HFF-Myc (cell line): ENCODE measurements at places on chromosomes 7 and 10.

DNA sequence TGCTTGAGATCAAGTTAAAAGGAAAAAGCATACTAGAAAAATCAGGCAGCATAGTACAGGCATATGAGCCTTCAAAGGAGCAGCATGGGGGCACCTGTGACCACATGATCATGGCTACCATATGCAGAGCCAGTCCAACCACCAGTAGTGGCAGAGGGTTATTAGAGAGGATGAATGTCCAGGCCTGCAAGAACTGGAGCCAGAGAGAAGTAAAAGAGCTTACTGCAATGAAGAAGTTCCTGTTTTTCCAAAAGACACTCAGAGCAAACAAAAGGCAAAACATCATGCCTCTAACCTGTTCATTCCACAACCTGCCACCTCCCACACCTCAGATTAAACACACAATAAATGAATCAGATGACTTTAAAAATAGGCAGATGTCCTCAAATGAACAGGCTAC is 99.6 kb upstream of the NAMPT start:
- DNase-seq, result no peak

- no peak for DNase-seq
Observed at GRCh38 chr7:99407872-99408378, 472 bp downstream of the PDAP1 start.

DNA sequence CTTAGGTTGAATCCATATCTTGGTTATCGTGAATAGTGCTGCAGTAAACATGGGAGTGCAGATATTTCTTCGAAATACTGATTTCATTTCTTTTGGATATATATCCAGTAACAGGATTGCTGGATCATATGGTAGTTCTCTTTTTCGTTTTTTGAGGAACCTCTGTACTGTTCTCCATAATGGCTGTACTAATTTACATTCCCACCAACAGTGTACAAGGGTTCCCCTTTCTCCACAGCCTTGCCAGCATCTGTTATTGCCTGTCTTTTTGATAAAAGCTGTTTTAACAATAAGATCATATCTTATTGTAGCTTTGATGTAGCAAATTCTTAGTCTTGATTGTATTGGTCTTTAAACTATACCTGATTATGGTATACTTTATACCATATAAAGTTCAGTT is 45.3 kb downstream of the ZNRF2 start:
- no peak for DNase-seq

DNA sequence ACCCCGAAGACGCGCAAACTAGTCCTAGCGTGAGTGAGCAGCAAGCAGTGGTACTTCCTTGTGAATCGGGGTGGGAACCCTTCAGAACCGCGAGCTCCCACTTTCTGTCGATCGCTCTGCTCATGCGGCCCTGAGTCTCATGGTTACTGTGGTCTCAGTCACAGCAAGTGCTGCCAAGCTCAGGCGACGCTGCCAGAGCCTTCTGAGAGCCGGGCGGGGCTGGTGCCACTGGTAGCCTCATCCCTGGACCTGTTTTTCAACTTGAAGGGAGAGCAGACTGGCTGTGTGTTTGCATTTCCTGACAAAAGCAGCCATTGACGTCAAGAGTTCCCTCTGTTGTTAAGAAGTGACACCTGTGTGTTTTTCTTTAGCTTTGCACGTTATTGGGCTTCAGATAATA is 32.9 kb upstream of the BHLHA15 start:
- no peak for DNase-seq

DNA sequence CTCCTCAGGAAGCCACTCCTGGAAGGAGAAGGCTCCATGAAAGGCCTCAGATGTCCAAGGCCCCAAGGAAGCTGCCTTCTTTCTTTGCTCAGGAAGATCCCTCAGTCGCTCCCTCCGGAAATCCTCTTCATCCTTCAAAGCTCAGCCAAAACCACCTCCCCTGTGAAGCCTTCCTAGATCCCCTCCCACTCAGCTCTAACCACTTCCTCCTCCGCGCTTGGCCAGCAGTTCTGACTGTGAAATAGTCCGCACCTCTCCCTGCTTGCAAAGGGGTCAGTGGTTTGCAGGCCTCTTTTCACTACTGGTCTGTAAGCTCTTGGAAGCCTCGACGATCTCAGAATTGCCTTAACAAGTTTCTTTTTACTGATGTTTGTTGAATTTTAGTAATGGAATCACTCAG is 23.9 kb downstream of the PYROXD2 start:
- no peak for DNase-seq

- no peak for DNase-seq
Observed at GRCh38 chr7:134829380-134829986, 50.0 kb downstream of the CALD1 start.

DNA sequence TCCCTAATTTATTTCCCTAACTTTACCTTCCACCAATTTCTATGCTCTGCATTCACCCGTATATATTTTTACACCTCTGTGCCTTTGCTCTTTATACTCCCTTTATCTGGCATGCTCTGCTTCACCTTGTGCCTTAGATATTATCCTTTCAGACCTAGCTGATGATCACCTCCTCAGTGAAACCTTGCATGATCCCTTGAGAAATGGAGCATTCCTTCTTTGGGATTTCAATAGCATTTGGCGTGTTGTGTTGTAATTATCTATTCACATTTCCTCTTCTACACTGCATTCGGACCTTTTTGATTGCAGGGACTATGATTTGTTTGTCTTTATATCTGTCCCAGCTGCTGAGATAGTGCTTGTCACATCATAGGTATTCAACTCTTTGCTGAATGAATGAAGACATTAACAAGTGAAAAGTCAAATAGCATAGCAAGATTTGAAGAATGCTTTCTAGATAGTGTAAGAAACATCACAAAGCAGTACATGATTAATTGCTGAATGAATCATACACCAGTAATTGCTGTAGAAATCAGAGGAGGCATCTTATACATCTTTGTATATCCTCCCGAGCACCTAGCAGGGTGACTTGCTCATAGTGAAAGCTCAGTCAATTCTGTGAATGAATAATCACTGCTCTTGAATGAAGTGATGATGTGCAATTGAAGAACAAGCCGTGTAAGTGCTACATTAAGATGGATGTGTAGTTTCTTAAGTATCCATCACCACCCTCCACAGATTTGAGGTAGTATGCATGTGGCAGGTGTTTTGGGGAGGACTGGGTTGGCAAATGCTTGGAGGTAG is 2.0 kb upstream of the TM9SF3 start:
- DNase-seq, result no peak

GRCh38 chr10:29688230-29688661 is 53.5 kb upstream of the SVIL start:
- DNase-seq, result no peak

- DNase-seq, result no peak
Observed at GRCh38 chr10:10500937-10501336, 516.7 kb upstream of the CELF2 start.

- DNase-seq, result no peak
Observed at GRCh38 chr10:110335314-110336064, 30.8 kb upstream of the SMNDC1 start.

DNA sequence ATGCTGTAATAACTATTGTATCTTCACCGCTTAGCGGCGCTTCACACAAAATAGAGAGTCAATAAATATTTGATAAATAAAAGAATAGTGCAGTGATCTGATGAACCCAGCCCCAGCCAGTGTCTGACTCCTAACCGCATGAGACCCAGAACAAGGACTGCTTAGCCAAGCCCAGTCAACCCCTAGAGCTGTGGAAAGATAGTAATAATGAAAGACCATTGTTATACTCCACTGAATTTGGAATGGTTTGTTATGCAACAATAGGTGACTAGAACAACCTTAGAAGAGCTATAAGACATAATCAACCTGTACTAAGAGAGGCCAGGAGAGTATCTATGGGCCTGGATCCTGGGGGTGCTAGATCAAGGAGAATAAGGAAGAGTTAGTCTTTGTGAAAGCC is 230.5 kb upstream of the INHBA start:
- DNase-seq, result no peak

DNA sequence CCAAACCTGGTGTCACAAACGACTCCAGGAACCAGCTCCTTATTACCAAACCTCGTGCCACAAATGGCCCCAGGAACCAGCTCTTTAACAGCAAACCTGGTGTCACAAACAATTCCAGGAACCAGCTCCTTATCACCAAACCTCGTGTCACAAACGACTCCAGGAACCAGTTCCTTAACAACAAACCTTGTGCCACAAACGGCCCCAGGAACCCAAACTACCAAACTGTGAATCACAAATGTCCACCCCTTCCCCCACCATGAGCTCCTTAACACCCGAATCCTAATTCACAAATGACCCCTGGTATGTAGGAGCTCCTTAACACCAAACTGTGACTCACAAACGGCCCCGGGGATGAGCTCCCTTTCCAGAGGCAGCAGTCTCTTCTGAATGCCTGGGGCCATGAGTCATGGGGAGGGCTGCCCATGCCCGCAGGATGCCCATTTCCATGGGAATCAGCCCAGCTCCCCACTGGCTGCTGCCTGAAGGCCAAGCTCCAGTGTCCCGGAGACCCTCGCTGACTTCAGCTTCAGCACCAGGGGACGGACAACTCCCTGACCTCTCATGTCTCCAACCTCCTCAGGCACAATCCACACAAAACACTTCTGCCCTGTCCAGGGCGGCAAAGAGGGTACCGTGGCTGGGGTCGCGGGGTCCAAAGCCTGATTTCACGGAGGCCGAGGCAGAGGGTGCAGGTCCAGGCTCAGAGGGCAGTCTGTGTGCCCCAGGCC is 213.1 kb downstream of the ELFN1 start:
- DNase-seq, result peak; percentile 39

DNA sequence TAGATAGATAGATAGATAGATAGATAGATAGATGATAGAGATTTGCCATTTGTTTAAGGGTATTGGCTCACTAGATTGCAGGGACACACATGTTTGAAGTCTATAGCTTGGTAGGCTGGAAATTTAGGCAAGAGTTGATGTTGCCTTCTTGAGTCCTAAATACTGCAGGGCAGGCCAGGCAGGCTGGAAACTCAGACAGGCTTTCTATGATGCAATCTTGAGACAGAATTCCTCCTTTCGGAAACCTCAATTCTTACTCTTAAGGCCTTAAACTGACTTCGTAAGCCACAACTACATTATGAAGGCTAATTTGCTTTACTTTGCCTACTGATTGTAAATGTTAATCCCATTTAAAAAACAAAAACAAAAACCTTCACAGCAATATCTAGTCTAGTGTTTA is 322.9 kb upstream of the AKR1E2 start:
- DNase-seq, result no peak

DNA sequence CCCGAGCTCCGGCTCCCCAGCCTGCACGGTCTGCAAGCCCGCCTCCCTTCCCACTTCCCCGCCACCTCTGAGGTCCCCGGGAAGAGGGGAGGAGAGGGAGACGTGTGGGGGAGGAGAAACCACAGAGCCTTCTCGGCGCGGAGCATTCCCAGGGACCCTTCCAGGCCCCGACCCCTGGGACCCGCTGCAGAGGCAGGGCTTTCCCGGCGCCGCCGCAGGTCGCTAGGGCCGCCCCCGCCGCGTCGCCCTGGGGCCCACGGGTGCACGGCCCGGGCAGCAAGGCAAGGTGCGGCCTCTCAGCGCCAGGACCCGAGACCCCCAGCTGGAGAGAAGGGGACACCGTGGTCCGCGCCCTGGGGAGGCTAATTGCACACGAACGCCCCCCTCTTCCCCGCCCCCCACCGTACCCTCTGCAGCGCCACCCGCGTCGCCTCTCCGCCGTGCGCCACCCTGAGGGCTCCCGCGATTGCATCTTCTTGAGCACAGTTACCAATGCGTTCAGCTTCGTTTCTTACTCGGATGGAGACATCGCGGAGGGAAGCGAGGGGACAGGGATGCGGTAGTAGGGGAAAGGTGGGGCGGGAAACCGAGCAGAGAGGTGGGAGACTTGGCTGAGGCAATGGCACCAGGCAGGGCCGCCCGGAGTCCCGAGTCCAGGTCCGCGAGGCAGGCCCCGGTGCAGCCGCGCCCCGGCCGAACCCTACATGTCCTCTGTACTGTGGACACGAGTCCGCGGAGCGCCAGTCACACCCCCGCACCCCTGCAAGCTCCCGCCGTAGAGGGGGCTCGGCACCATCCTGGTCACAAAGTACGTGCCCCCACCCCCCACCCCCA is 28.9 kb downstream of the SKIDA1 start:
- no peak for DNase-seq

DNA sequence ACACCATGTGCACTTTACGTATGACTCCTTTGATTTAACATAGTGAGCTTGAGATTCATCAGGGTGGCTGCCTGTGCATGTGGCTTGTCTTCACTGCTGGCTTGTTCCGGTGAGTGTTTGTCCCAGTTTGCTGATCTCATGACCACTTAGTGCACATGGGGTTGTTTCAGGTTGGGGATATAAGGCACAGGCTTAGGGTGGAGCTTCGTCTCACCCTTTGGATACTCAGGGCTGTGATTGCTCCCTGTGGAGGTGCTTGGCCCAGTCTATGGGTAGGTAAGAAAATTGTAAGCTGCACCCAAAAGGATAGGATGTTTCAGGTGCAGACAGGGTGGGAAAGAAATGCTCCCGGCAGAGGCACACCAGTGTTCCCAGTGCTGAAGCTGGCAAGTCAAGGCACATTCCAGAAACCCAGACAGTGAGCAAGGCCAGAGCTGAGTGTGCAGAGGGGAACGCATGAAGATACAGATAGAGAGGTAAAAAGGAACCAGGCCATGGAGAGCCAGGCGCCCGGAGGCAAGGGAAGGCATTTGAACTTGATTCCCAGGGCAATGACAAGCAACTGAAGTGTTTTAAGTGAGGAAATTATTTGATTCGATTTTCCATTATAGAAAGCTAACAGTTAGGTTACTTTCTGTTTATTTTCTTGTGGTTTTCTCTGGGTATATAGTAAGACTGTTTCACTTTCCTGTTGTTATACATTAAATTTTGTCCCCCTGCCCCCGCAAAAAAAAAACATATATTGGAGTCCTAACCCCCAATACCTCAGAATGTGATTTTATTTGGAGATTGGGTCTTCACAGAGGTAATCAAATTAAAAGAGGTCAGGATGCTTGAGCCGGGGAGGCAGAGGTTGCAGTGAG is 289.8 kb upstream of the KLF6 start:
- no peak for DNase-seq

DNA sequence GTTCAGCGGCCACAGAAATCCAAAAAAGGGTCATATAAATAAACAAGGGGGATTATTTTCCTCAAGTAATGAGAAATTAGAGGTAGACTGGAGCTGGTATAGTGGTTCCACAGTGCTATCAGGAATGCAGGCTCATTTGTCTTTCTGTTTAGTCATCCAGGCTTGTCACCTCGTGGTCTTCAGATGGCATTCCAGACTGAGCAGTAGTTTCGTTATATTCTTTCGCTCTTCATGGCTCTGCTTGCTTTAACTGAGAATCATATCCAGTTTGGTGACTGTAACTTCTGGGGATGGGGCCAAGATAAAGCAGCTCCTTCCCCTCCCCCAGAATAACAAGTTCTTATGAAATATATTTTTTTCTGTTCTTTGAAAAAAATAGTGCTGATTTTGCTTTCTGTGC is 9.5 kb downstream of the ANKIB1 start:
- DNase-seq, result no peak

DNA sequence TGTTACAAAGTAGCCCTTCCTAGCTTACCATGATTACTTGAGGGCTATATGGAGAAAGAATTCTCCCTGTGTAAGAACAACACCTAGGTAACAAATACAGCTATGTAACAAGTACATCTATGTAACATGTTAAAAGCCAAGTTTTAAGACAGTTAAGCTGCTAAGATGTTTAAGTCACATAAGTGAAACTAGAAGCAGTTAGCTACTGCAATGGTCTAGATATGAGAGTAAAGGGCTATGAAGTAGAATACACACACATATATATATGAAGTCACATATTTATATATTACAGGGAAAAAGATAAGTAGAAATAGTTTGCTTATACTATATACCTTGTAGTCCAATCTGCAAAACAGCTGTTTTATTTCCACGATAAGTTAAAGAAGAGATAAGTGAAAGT is 14.4 kb downstream of the POT1 start:
- no peak for DNase-seq
